Foreskin keratinocyte (primary cell): ENCODE measurements at places on chromosomes 12 and 14.
A peak's percentile ranks its signal among the peaks of the same experiment; 100 is the strongest.

- no peak for DNase-seq
Observed at GRCh38 chr14:88975926-88976325, 151.5 kb downstream of the TTC8 start.

DNA sequence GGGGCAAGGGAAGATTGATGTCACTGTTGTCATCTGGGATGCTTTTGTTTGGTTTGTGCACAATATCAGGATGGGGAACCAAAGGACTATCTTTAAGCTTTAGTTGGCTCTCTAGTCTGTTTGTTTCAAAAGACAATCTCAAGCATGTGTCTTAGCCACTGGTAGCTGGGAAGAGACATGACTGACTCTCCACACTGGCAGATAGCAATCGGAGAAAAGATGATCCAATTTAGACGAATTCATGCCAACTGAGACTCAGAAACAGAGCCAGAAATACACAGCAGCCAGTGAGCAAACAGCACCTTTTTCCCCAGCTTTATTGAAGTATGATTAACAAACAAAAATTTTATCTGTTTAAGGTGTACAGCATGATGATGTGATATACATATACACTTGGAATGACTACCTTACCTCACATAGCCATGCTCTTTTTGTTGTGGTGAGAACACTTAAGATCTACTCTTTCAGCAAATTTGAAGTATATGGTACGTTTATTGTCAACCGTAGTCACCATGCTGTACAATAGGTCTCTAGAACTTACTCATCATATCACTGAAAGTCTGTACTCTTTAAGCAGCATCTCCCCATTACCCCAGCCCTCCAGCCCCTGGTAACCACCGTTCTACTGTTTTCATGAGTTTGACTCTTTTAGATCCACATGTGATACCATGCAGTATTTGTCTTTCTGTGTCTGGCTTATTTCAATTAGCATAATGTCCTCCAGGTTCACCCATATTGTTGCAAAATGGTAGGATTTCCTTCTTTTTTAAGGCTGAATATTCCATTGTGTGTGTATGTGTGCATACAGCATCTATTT, 50.6 kb downstream of the DUSP16 start:
- peak; percentile 11 for DNase-seq

DNA sequence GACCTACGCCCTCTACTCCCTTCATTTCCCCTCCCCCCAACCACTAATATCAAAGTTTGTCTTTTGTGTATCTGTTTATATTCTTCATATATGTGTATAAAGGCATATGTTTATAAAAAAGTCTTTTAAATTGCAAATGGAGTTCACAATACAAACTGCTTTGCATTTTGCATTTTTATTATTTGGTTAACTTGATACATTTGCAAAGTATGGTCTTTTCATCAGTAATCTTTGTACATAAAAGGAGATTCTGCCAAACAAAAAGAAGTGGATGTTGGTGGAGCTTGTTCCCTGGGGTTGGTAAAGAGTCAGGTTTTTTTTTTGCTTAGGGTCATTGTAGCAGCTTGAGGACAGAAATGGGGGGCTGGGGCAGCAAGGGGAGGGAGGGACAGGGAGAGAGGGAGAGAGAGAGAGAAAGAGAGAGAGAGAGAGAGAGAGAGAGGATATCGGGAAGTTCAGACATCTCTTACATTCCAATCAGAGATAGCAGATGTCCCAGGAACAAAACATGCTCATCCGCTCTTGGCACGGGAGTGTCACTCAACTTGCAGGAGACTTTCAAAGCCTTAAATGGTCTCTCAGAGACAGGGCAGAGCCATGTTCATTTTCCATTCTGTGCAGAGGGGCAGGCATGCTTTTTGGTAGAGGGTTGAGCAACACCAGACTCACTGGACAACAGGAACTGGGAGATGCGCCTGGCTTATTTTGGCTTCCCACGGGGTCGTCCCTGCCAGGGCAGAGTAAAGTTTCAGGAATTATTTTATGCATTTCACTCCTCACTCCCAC, 44.8 kb upstream of the TBX5 start:
- DNase-seq, result no peak

DNA sequence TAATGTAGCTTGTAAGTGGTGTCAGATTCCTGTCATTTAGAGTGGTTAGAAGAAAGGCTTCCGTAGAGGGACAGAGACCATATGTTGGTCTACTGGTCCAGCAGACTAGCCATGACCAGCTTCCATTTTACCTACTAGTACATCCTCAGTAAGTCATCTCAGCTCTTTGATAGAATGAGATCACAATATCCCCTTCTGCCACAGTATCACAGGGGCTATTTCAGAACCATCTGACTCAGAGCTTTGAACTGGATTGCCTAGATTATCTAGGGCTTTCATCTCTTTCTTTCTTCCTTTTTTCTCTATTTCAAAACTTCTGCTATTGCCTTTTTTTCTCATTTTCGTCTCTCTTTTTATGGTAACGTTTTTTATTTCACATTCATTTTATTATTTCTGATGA, 4.7 kb downstream of the ZDHHC17 start:
- no peak for DNase-seq

DNA sequence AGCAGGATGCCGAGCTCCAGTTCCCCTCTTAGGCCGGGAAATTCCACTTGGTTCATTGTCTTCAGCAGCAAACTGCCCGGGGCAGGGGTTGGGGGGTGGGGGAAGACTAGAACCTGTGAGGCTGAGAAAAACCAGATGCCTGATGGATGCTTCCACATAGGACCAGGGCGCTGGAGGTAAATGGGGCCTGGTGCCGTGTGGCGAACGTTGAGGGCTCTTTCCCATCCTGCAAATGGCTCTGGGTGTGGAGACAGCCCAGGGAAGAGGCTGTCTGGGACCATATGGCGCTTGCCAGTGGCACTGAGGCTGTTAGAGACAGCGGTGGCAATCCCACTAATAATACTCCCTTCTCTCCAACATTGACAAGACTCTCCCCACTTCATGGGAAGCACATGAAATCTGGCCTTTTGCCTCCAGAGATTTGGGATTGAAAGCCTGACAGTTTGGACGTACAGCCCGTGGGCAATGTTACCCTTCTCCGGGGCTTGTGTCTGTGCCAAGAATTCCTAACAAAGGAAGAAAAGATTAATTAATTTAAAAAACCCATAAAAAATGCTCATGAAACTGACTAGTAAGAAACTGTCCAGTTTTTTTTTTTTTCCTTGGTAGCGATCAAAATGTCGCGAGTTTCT, 44.5 kb downstream of the MAP1LC3B2 start:
- DNase-seq, result no peak

GRCh38 chr12:72612171-72612570, 340.0 kb downstream of the TRHDE start:
- DNase-seq, result no peak
